ENCODE measurements at places on chromosomes 13 and 19.

DNA sequence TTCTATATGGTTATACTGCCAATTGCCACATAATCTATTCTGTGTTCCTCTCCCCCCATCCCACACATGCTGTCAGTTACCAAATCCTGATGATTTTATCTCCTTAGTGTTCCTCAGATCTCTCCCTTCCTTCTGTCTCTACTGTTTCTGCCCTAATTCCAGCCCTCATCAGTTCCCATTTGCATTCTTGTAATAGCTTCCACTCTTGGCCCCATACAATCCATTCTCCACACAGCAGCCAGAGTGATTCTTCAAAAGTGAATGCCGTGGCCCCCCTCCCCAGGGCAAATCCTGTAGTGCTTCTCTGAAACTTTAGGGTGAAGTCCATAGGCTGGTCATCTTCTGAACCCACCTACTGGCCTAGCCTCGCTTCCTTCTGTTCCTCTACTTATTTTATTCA, 114.4 kb downstream of the ZAR1L start:
- DNase-seq, result no peak

GRCh38 chr19:984165-984967, at the start of gene WDR18:
Gene WDR18, plus strand, starts transcription at chr19:984345. Its CDS starts 9 bp downstream, at chr19:984354.
- DNase-seq, result peak; percentile 100

DNA sequence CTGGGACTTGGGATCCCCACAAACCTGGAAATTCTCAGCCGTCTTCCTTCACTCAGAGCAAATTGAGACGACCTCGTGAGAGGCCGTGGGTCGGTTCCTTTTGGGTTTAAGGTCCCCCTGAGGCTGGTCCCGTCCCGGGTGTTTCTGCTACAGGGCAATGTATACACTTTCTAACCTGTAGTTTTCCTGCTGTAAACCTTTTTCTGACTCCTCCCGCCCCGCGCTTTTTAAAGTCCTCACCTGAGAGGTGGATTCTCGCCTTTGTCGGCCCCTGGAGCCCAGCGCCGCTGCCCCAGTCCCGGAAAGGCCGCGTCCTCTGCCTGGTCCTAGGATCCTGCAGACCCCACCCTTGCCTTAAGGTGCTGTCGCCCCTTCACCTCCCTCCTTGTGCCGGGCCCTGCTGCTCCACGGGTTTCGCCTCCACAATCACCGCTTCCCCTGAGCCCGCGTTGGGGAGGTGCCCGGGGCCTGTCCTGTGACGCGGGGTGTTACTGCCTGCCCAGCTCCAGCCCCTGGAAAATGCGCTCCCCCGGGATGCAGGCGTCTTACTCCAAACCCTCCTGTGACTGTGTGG, 391 bp downstream of the ZNF761 start:
- DNase-seq, result peak; percentile 14

DNA sequence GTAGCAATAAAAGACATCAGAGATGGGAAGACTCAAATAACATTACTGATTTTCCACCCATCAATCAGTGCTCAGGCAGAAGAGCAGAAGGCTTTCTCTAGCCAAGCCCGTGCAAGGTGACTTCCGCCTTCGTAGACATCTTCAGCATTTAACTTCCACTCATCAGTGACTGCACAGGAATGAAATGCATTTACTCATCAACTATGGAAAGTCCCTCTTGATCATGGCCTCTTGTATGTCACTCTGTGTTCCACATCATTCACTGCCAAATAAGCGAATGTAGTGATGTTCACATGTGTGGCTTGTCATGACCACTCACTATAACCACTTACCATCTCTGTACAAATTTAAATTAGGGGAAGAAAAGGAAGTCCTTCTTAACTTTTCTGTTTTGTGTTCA, 49.4 kb downstream of the SACS start:
- peak; percentile 58 for DNase-seq
